ENCODE measurements at places on chromosomes 1 and 21. TPM values are rescaled to one million over a fixed set of nuclear protein-coding genes. Genes with fewer than 3 reads are reported as not detected.

Gene RIPPLY3
- total RNA-seq: 0.42 TPM

DNA sequence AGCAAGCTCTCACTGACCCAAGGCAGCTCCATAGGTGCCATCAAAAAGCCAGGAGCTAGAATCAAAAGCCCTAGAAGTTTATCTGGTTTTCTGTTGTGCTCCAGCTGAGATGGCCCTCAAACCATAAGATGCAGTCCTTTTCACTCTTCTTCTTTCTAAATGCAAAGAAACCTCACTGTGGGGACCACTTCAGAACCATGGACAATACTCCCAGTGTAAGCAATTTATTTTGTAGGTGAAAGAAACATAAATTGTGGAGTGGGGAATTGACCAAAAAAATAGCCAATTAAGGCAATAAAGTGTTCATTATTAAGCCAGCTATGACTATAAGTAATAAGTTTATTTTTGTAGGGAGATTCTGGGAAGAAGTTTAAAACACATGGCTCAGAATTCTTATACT, 1399.9 kb downstream of the PLA2G4A start:
- H3K4me3 ChIP-seq: no peak overlapping the region
- no peaks in the 10 kb centered on the region for H3K27me3 ChIP-seq
- no peak for DNase-seq
- H3K4me1 ChIP-seq: no peaks in the 10 kb centered on the region

DNA sequence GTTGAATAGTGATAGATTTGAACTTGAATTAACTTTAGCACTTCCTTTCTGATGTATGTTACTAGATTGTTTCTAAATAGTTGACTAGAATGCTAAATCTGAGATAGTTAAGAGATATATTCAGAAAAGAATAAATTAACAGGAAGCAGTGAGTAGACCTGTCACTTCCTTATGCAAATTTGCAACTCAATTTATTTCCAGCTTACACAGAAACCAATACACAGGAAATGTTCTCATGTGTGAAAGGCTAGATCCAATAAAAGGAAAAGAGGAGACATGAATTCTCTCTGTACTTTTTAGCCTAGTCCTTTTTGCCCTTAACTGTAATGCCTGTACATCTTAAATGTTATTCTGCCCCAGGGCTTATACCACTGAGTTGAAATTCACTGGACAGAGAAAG, 522.3 kb downstream of the COL11A1 start:
- no peaks in the 10 kb centered on the region for H3K27me3 ChIP-seq
- no peak overlapping the region for H3K27ac ChIP-seq
- H3K4me3 ChIP-seq: no peak overlapping the region
- H3K4me1 ChIP-seq: no peaks in the 10 kb centered on the region
- DNase-seq: no peak

DNA sequence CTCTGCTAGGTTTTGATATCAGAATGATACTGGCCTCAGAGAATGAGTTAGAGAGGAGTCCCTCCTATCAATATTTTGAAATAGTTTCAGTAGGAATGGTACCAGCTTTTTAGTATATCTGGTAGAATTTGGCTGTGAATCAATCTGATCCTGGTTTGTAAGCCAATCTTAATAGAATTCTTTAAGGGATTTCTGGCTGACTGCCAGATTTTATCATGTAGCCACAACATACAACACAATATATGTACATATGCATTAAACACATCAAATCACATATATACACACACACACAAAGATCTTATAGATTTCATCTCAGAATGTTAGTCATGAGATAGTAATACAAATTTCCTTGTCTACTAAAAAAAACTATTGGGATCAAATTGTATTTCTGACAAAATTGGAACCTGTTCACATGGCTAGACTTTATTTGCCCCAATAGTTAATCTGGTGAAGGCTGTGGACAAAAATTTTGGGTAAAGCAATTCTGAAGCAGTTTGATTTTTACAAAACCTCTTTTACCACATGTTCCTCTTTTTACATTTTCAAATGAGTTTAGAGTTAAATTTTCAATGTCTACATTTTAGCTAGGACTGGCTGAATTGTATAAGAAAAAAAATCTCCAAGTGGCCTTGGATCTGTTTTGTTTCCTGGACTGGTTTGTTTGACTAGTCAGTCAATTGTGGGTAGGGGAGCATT, 151.7 kb downstream of the FASLG start:
- H3K36me3 ChIP-seq: peaks cover 17% of the 10 kb centered on the region
- no peak for DNase-seq
- H3K27me3 ChIP-seq: peaks cover 14% of the 10 kb centered on the region
- no peaks in the 10 kb centered on the region for H3K4me1 ChIP-seq

DNA sequence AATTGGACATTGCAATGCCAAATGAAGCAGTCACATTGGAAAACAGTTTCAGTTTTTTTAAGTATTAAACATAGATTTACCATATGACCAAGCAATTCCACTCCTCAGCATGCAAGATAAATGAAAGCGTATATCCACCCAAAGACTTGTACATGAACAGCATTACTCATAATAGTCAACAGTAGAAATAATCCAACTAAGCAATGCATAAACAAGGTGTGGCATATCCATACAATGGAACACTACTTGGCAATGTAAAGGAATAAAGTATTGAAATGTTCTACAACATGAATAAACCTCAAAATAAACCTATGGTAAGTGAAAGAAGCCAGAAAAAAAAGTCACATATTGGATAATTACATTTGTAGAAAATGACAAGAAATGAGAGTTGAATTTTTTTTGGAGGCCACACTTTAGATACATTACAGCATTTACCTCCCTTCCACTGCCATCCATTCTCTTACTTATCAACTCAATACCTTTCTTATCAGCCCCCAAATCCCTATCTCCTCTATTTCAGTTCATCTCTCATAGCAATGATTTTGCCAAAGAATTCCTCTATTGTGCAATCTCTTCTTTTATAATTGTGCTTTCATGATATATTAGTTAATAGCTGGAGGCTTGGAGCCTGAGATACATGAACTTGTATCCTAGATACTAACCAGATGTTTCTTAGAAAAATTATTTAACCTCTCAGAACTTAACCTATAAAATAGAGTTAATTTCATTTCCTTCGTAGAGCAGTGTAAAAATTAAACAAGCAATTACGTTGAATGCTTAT, 414.2 kb upstream of the C1orf87 start:
- no peaks in the 10 kb centered on the region for H3K4me1 ChIP-seq
- no peaks in the 10 kb centered on the region for H3K27me3 ChIP-seq
- no peak overlapping the region for H3K27ac ChIP-seq
- no peaks in the 10 kb centered on the region for H3K36me3 ChIP-seq
- H3K4me3 ChIP-seq: no peak overlapping the region
- DNase-seq: no peak

DNA sequence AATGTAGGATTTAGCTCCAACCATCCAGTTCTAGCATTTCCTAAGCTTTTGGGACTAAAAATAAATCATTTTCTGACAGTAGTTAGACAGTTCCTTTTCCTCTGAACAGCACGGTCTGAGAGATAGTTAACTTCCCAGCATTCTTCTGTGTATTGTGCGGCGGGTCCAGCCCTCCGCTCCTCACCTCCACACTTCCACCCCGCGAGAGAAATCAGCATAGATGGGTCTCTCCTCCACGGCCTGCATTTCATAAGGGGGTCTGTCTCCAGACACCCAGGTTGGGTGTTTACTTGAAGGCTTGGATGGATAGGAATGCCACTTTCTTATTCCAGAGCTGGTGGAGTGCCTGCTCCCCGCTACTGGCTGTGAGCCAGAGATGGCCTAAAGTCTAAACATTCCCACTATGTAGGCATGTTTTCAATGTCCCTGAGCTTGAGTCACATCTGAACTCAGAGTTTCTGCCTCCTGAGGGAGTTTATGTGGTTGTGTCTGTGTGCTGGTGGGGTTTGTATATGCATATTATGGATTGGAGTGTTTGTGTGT, 38.0 kb upstream of the PPP2R5A start:
- H3K4me3 ChIP-seq: no peak overlapping the region
- H3K27ac ChIP-seq: no peak overlapping the region
- H3K4me1 ChIP-seq: peaks cover 22% of the 10 kb centered on the region
- H3K36me3 ChIP-seq: no peaks in the 10 kb centered on the region
